Vagina (tissue), 2 donors: ENCODE measurements at places on chromosomes 6 and 20. TPM values are rescaled to one million over a fixed set of nuclear protein-coding genes. Genes with fewer than 3 reads are reported as not detected.

The SRC gene
- 48.6 TPM for total RNA-seq

The MLN gene
- total RNA-seq, result not detected

The CCN6 gene
- not detected for total RNA-seq

The WFDC12 gene
- 4.4 TPM for total RNA-seq

The KCNK5 gene
- 16.7 TPM for total RNA-seq

The CST4 gene
- not detected for total RNA-seq

The LGSN gene
- not detected for total RNA-seq

DNA sequence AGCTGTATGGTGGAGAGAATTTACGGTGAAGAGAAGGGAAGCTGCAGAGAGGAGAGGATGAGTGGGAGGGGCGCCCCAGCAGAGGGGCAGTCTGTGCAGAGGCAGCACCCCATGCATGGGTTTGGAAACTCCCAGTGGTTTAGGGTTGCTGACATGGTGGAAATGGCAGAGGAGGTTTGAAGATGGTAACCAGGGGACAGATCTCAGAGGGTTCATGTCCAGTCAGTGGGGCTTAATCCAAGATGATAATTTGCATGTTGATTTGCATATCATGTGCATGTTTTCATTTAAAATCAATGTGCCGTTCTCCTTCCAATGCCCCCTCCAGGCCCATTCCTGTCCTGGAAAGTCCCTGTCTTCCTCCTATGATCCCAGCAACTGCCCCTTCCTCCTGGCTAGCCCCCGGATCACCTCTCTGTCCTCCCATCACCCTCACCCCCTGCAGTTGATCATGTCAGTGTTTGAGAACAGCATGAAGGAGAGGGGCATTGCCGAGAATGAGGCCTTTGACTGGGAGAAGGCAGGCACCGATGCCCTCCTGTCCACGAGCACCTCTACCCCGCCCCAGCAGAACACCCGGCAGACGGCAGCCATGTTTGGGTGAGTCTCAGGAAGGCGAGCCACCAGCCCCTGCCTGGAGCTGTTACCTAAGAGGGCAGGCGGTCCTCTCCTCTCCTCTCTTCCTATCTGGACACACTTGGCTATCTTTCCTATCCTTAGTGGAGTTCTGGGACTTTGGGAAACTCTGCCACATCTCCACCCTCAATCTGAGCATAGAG, 14.3 kb downstream of the TTBK1 start:
- no peak for DNase-seq

DNA sequence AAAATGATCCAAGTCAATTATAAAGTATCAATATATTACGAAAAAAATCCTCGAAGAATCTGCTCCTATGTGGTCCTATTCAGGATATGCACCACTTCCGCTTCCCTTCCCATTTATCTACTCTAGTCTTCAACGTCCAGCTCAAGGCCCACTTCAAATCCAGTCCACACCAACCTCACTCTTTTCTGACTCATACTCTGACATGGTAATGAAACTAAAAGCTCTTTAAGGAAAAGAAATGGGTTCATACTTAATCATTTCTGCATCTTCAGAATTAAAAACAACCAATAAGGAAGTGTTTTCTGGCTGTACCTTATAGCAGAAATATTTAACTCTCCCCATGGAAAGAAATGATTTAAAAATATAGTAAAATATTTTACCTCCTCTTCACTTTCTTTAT, 15.1 kb downstream of the DEK start:
- no peak for DNase-seq

- no peak for DNase-seq
These were observed 120.2 kb downstream of the SLC35B3 start for GRCh38 chr6:8315154-8315553.

- no peak for DNase-seq
These were observed 181.0 kb downstream of the ZMYND8 start for GRCh38 chr20:47175493-47175892.

- no peak for DNase-seq
These were observed 103.1 kb upstream of the RIN2 start for GRCh38 chr20:19654921-19655320.

GRCh38 chr20:43803276-43803675, 76.5 kb upstream of the GTSF1L start:
- DNase-seq, result no peak

- no peak for DNase-seq
These were observed 6.1 kb upstream of the DLL1 start for GRCh38 chr6:170296746-170297575.

GRCh38 chr6:43780293-43780692, 10.3 kb downstream of the VEGFA start:
- DNase-seq, result no peak

GRCh38 chr6:126976253-126976797, 142.1 kb upstream of the RSPO3 start:
- no peak for DNase-seq
